ENCODE measurements at places on chromosomes 11 and 22. TPM values are rescaled to one million over a fixed set of nuclear protein-coding genes. Genes with fewer than 3 reads are reported as not detected.

LRRC10B gene
- 0.74 TPM for total RNA-seq

MOV10L1 gene
- total RNA-seq: 0.98 TPM

SERPING1 gene
- total RNA-seq: 779 TPM

UCP3 gene
- total RNA-seq: 1.2 TPM

CD248 gene
- 45.2 TPM for total RNA-seq

ART1 gene
- not detected for total RNA-seq

DNA sequence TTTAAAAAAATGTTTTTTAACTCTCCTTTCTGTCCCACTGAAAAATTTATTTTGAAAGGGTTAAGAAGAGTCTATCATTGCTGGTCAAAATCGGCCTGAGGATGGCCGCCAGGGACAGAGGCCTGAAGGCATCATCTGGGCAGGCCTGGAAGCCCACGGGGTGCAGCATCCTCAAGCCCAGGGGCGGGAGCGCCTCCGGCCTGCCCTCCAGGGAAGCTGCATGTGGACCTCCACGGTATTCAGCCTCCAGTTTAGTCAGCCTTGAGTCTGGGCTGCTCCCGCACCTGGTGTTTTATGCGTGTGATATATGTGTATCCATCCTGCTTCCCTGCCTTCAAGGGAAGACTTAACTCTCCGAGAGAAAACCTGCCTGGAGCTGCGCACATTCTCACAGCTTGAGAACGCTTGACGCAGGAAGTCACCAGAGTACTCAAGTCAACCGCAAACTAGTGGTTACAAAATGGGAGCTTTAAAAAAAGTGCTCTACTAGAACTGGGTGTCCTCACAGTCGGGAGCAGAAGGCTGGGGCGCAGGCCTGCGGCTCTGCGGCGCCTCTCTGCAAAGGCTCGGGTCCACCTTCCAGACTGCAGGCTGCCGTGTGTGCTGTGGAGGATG is 13.6 kb upstream of the BID start:
- H3K27me3 ChIP-seq: no peaks in the 10 kb centered on the region
- H3K4me3 ChIP-seq: no peak overlapping the region
- peaks cover 22% of the 10 kb centered on the region for H3K36me3 ChIP-seq

GRCh38 chr11:66238786-66239413 is 29.5 kb upstream of the RAB1B start:
- peaks cover 53% of the 10 kb centered on the region for H3K36me3 ChIP-seq
- no peak overlapping the region for H3K4me3 ChIP-seq
- no peaks in the 10 kb centered on the region for H3K4me1 ChIP-seq
- no peak overlapping the region for H3K27ac ChIP-seq
- no peaks in the 10 kb centered on the region for H3K27me3 ChIP-seq
- DNase-seq: no peak

DNA sequence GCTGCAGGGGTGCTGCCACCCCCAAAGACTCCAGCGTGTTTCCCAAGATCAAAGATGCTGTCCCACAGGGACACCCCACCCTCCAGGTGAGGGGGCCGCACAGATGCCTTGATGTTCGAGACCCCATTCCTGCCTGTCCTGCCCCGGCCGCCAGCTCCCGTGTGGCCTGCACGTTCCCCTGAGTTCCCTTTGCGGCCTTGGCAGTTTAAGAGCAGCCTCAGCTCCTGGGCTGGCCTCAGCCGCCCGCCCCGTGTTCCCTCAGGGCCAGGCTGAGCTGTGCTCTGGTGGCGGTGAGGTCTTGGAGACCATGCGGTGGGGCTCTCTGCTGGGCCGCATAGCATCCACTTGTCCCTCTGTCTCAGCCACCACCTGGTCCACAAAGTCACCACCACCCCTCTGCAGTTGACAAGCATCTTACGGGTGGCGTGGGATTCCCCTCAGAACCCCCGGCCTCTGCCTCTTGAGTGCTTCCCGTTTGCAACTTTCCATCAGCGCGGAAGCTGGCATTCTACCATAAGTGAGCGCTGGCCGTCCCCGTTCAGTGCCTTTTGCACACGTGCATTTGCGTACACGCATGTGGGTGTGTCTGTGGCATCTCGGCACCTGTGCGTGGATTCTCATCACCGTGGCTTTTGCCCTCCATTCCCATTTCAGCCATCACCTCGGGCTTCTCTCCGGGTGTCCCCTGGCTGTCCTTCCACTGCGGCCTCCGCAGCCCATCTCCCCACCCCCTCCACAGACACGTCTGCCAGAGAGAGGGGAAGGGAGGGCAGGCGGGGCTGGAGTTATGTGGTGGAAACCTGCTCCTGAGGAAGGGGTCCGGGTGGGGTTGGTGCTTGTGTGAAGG is 35.9 kb downstream of the CTTN start:
- no peak for DNase-seq
- no peak overlapping the region for H3K4me3 ChIP-seq
- no peaks in the 10 kb centered on the region for H3K27me3 ChIP-seq
- H3K4me1 ChIP-seq: no peaks in the 10 kb centered on the region
- no peaks in the 10 kb centered on the region for H3K36me3 ChIP-seq

DNA sequence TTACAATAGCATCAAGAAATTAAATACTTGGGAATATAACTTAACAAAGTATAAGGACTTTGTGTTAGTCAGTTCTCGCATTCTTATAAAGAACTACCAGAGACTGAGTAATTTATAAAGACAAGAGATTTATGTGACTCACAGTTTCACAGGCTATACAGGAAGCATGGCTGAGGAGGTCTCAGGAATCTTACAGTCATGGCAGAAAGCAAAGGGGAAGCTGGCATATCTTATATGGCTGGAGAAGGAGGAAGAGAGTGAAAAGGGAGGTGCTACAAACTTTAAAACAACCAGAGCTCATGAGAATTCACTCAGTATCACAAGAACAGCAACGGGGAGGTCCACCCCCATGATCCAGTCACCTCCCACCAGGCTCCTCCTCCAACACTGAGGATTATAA is 32.0 kb upstream of the CCDC134 start:
- no peak overlapping the region for H3K27ac ChIP-seq
- H3K4me3 ChIP-seq: no peak overlapping the region
- DNase-seq: no peak
- no peaks in the 10 kb centered on the region for H3K27me3 ChIP-seq
- no peaks in the 10 kb centered on the region for H3K36me3 ChIP-seq

DNA sequence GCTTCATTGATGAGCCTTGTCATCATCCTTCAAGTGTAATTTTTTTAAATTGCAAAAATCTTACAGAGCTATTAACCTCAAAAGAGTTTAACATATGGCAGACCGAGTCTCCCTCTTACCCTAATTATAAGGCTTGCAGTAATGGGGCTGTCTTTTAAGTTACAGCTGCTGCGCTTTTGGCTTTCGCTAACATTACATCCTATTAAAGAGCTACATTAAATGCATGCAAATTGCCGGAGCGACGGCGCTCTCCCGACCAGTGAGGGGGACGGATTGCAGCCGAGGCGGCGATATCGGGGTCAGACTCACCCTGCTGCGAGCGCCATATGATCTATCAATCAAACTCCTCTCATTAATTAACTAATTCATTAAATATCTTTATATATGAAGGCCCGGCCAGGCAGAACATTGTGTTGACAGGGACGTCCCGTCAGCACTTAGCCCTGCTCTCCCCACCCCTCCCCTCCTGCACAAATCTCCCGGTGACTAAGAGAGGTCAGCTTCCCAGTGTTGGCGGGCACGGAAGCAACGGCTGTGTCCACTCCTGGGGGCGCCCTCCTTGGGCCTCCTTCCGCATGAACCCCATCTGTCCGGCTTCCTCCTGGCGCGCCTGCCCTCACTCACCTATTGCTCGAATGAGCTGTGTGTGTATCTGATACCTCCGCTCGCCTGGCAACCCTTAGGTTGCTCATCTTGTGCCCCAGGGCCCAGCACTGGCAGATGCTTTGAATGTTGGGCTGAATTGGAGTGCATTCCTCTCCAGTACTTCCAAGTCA is 156.0 kb upstream of the CADM1 start:
- no peak for DNase-seq
- no peak overlapping the region for H3K27ac ChIP-seq
- peak overlapping the region; percentile 31 for H3K4me3 ChIP-seq
- H3K4me1 ChIP-seq: peaks cover 17% of the 10 kb centered on the region
- H3K36me3 ChIP-seq: no peaks in the 10 kb centered on the region

DNA sequence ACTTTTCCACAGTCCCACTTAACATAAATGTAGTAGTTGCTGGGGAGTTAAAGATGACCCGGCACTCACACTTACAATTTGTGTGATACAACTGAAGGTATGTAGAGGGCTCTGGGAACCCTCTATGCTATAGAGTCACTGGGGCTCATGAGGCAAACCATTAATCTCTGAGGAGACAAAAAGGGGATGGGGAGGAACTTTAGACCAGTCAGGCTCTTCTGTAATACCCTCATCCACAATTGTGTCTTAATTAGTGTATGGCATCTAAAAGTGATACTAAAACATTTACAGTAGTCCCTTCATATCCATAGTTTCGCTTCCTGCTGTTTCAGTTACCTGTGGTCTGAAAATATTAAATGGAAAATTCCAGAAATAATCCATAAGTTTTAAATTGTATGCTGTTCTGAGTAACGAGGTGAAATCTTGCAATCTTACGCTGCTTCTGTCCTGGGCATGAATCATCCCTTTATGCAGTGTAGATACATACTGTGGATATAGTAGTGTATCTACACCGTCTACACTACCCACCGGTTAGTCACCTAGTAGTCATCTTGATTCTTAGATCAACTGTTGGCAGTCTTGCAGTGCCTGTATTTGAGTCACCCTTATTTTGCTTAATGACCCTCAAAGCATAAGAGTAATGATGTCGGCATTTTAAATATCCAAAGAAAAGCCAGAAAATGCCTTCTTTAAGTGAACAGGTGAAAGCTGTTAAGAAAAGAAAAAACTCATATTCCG is 12.2 kb downstream of the CBL start:
- H3K27ac ChIP-seq: no peak overlapping the region
- H3K27me3 ChIP-seq: no peaks in the 10 kb centered on the region
- H3K4me3 ChIP-seq: no peak overlapping the region
- no peak for DNase-seq
- H3K36me3 ChIP-seq: no peaks in the 10 kb centered on the region

GRCh38 chr11:61082931-61083531 is 19.3 kb upstream of the CD5 start:
- no peaks in the 10 kb centered on the region for H3K36me3 ChIP-seq
- DNase-seq: no peak
- H3K27ac ChIP-seq: no peak overlapping the region
- H3K27me3 ChIP-seq: no peaks in the 10 kb centered on the region
- no peaks in the 10 kb centered on the region for H3K4me1 ChIP-seq
- no peak overlapping the region for H3K4me3 ChIP-seq

DNA sequence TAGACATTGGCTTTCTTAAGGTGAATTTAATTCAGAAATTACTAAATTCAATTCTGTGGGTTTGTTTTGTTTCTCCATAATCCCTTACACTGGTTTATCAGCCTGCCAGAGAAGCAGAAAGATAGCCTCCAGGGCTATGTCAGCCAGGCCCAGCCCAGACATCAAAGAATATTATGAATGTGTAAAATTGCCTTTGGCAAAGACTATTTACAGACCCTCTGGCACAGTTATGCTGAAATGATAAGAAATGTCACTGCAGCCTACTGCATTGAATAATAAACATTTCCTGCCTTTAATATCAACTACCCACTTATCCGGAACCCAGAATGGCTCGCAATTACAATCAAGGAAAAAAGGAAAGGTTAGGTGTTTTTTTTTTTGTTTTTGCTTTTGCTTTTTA is 562.5 kb upstream of the LRRC4C start:
- H3K4me1 ChIP-seq: no peaks in the 10 kb centered on the region
- no peak overlapping the region for H3K4me3 ChIP-seq
- no peak overlapping the region for H3K27ac ChIP-seq

GRCh38 chr22:46079861-46080821 is 70.2 kb upstream of the PPARA start:
- no peak for DNase-seq
- peaks cover 92% of the 10 kb centered on the region for H3K4me1 ChIP-seq
- H3K27me3 ChIP-seq: no peaks in the 10 kb centered on the region
- peaks cover 3% of the 10 kb centered on the region for H3K36me3 ChIP-seq
- peak overlapping the region; percentile 100 for H3K27ac ChIP-seq

DNA sequence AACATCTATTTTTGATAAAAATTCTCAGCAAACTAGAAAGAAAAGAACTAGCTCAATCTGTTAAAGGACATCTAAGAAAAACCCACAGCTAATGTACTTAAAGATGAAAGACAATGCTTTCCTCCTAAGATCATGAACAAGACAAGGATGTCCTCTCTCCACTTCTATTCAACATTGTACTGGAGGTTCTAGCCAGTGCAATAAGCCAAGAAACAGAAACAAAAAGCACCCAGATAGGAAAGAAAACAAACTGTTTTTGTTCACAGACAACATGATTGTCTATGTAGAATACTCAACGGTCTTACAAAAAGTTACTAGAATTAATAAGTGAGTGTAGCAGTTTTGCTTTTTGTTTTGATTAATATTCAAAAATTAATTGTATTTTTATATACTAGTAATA is 7.8 kb downstream of the CD3D start:
- H3K4me3 ChIP-seq: no peak overlapping the region
- H3K36me3 ChIP-seq: no peaks in the 10 kb centered on the region
- no peaks in the 10 kb centered on the region for H3K27me3 ChIP-seq
- no peak overlapping the region for H3K27ac ChIP-seq
- H3K4me1 ChIP-seq: no peaks in the 10 kb centered on the region

GRCh38 chr11:42890773-42891172 is 421.0 kb upstream of the API5 start:
- H3K27ac ChIP-seq: no peak overlapping the region
- H3K4me1 ChIP-seq: no peaks in the 10 kb centered on the region
- no peaks in the 10 kb centered on the region for H3K36me3 ChIP-seq
- no peak for DNase-seq
- H3K4me3 ChIP-seq: no peak overlapping the region

GRCh38 chr11:75028724-75029123 is 40.0 kb downstream of the NEU3 start:
- H3K36me3 ChIP-seq: no peaks in the 10 kb centered on the region
- no peaks in the 10 kb centered on the region for H3K27me3 ChIP-seq
- peak; percentile 34 for DNase-seq
- no peaks in the 10 kb centered on the region for H3K4me1 ChIP-seq
- no peak overlapping the region for H3K4me3 ChIP-seq
- H3K27ac ChIP-seq: no peak overlapping the region

DNA sequence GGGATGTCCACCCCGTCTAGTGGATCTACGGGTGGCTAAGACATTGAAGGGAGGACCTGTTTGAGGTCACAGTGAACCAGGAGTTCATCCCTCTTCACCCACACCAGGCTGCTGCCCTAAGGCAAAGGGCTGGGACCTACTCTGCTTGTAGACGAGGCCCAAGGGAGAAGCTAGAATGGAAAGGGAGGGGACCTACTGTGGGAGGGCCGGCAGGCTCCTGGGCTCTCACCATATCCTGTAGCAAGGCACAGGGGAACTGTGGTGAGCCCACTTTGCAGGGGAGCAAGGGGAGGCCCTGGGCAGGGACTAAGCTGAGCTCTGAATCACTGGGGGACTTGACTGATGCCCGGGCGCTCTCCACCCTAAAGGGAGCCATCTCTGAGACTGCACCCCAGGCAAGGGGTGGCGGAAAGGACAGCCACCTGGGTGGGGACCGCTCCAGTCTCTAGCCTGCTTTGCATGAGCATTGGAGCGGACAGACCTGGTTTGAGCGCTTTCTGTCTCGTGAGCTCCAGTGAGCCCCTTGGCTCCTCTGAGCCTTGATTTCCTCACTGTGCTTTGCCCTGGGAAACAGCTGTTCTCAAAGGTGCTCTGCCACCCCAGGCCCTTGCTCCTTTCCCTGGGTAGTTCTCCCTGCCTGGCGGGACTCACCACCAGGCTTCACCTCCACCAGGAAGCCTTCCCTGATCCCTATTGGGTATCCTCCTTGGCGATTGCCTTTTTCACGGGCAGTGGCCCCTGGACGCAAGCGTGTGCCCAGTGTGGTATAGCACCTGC is 24.2 kb downstream of the PARVG start:
- H3K27me3 ChIP-seq: no peaks in the 10 kb centered on the region
- peaks cover 5% of the 10 kb centered on the region for H3K4me1 ChIP-seq
- no peak overlapping the region for H3K4me3 ChIP-seq
- DNase-seq: no peak
- no peaks in the 10 kb centered on the region for H3K36me3 ChIP-seq
- H3K27ac ChIP-seq: no peak overlapping the region

Data from vagina (tissue), 2 donors.